ENCODE measurements at places on chromosomes 11 and 22.

GRCh38 chr11:65288706-65289536 lies 25.7 kb upstream of the CDC42EP2 start:
- DNase-seq = no peak

DNA sequence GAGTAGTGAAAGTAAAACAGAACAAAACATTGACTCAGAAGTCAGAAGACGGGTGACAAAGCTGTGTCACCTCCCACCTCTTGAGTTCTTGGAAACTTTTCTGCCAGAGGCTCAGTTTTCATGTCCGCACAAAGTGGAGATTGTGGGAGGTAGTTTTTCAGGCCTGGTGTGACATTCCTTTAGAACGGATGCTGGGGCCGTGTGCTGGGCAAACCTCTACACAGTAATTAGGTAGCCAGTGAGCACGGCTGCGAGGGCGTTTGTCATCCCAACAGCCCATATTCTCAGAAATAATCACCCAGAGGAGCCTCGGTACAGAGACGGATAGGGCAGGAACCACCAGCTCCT lies 1054.4 kb downstream of the TBC1D22A start:
- no peak for DNase-seq

DNA sequence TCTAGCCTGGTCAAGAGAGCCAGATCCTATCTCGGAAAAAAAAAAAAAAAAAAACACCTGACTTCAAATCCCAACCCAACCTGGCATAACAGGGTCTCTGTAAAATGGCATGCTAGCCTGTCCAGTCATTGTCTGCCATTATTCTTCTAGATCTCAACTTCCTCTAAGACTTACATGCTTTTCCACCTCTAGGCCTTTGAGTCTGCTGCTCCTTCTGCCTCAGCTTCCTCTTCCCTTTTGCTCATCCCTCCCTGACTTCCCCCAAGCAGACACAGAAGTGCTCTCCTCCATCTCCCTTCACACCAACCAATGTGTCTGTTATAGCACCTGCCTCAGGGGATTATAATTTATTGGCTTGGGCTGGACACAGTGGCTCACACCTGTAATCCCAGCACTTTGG lies 7.8 kb downstream of the STK33 start:
- DNase-seq = no peak

DNA sequence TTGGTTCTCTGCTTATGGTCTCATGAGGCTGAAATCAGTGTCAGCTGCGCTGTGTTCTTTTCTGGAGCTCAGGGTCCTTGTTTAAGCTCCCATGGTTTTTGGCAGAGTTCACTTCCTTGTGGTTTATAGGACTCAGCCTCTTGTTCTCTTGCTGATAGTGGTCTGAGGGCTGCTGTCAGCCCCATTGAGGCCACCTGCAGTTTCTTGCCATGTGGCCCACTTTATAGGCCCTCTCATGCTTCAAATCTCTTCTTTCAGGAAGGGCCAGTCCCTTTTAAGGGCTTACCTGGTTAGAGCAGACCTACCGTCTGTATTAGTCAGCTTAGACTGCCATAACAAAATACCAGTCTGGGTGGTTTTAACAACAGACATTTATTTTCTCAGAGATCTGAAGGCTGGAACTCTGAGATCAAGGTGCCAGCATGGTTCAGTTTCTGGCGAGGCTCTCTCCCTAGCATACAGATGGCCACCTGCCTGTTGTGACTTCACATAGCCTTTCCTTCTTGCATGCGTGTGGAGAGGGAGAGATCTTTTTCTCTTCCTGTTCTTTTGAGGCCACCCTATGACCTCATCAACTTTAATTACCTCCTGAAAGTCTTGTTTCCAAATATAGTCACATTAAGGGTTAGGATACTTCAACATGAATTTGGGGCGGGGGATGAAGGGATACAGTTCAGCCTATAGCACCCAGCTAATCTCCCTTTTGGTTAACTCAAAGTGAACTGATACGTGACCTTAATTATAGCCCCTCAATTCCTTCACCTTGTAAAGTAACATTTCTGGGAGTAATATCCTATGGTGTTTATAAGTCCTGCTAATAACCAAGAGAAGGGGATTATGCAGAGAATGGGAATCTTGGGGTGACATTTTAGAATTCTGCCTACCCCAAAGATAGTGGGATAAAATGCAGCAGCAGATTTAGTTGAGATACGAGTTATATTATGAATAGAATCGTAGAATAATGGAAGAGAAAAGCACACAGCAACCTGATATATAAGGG lies 131.8 kb downstream of the UVRAG start:
- no peak for DNase-seq

DNA sequence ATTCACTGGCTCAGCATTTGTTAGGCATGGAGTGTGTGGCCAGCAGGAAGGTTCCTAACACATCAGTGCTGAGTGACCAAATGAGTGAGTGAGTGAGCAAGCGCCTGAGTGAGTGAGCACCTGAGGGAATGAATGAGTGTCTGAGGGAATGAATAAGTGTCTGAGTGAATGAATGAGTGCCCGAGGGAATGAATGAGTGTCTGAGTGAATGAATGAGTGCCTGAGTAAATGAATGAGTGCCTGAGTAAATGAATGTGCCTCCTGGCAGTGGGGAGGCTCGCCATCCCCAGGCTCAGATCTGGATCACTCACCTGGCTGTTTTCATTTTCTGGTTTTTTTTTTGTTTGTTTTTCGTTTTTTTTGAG lies 52.1 kb upstream of the TCF20 start:
- no peak for DNase-seq

DNA sequence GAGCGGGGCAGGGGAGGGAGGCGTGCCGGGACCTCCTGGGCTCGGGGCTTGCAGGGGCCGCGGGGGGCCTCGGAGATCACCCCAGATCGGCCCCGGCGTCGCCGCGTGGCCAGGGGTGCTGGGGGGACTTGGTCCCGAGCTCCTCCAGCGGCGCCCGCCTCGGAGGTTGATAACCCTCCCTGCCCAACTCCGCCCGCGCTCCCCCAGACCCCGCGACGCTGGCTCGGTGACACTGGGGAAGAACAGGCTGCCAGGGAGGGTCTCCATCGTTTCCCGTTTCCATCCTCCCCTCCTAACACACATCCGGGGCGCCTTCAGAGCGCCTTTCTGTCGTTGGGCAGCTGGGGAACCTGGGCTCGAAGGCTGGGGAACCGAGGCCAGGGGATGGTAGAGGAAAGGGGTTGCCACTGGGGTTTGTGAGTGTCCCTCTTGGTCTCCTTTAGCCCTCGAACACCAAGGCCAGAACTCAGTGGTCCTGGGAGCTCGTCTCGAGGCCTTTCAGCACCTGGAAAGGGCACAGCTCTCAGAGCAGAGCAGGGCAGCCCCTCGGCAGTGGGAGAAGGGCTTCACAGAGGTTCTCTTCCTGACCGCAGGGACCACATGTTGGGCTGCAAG lies 431 bp downstream of the SLC37A2 start:
- DNase-seq = peak; percentile 79

DNA sequence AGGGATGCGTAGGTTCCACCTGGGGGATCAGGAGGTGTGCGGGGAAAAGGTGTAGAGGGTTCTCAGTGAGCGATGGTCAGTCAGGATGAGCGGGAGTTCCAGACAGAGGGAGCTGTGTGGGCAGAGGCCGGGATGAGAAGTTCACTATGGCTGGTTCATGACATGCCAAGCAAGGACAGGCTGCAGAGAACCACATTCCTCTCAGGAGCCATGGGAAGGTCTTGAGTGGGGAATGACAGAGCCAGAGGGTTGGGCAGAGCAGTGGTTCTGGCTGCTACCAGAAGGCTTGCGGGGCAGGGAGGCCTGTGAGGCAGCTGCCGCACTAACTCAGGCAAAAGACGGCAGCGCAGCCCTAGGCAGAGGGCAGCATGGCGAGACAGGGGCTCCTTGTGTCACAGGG lies 66.1 kb downstream of the SCUBE1 start:
- no peak for DNase-seq

DNA sequence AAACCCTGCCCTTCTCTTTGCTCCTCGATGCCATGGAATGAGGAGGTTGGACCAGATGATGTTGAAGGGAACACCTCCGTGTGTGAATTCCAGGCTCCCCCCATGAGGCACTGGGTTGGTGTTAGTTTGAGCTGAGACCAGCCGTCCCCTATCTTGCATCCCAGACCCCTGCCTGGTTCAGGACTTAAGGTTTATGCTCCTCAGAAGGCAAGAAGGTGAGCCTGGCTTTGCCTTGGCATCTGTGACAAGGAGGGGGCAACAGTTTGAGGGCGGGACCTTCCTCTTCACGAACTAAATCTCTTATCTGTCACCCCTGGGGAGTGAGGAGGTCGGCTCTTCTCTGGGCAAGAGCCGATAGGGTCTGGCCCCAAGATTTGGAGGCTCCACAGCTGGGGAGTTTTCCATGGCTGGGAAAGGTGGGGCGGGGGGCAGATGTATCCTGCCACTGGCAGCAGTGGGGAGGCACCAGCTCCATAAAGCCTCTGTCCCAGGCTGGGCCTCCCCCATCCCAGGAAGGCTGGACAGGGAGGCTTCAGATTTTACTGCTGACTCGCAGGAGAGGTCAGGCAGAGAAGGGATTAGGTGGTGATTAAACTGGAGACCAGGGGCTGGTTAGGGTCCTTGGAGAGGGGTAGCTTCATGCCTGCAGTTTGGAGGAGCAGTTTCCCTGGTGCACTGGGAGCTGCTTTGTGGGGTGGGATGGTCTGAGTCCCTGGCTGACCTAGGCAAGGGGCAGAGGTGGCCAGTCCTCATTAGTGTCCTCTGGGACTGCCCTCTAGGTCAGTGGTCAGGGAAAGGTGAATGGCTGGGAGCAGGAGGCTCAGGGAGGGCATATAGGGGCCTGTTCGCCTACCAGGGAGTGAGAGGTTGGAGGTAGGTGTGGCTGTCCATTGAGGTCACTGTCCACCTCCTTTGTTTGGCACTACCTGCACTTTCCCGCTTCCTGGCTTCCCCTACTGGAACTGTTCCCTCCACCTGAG lies 1.1 kb downstream of the SEC14L2 start:
- DNase-seq = peak; percentile 80

- DNase-seq = no peak
These were observed 50.5 kb downstream of the RBX1 start for GRCh38 chr22:41001722-41002122.

DNA sequence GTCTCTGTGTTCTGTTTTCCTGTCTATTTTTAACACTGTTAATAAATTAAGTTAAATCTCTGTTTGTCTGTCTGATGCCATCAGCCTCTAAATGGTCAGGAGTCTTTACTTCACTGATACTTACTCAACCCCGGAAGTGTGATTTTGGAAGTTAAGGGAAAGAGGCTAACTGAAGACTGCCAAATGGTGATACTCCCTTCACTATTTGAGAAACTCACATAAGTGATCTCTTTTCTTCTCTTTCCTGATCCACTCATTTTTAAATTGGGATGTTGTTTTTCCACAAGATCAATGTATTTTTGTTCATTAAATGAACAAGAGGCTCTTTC lies 389 bp upstream of the CASP12 start:
- DNase-seq = no peak

DNA sequence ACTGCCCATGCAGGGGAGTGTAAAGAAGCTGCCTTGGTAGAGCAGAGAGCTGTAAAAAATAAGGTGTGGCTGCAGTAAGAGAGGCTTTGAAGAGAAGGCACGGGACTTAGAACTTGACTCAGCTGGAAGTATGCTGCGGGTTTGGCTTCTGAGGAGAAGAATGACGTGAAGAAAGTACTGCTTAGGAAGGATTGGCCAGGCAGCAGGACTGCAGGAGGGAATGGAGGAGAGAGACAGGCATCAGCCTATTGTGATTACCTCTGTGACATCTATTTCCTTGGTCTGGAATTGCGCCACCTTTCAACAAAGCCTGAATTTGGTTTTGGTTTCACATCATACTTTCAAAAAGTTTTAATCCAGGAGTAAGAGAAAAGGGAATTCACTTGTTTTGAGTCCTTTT lies 22.5 kb downstream of the PRRG4 start:
- DNase-seq = peak; percentile 80

DNA sequence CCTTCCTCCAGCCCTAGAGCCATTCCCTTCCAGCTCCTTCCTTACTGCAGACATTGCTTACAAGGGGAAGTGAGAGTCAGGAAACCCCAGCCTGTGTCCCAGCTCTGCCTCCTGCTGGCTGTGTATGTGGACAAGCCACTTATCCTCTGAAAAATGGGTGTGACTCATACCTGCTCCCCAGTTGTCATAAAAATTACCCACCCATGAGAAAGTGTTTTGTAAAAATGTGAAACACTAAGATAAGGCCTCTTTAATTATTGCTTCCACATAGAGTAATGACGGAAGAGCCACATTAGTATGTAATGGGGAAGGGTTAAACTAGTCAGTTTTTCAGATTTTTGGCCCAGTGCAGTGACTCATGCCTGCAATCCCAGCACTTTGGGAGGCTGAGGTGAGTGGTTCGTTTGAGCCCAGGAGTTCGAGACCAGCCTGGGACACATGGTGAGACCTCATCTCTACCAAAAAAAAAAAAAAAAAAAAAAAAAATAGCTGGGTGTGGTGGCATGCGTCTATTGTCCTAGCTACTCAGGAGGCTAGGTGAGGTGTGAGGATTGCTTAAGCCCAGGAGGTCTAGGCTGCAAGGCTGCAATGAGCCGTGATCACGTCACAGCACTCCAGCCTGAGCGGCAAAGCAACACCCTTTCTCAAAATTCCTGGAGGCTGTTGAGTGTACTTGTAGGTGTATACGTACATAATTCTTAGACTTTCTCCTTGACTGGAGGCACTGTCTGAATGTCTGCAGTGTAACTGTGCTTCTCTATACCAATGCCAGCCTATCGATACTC lies 84.9 kb downstream of the CTTN start:
- DNase-seq = peak; percentile 97

DNA sequence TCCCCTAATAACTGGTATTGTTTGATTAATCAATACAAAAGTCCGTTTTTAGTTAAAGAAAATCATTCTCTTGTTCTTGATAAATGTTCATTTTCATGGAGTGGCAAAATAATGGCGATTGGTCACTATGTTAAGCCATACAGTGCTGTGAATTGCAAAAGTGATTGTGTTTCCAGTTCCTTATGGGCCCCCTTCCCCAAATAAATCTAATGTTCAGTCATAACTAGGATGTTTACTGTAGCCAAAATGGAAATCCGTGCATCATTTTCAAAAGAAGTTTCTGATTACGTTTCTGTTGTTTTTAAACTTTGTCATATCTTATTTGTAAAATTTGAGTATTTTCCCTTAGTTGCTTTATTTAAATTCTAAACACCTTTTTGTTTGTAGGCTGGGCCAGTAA lies 845 bp downstream of the RBM7 start:
- no peak for DNase-seq

DNA sequence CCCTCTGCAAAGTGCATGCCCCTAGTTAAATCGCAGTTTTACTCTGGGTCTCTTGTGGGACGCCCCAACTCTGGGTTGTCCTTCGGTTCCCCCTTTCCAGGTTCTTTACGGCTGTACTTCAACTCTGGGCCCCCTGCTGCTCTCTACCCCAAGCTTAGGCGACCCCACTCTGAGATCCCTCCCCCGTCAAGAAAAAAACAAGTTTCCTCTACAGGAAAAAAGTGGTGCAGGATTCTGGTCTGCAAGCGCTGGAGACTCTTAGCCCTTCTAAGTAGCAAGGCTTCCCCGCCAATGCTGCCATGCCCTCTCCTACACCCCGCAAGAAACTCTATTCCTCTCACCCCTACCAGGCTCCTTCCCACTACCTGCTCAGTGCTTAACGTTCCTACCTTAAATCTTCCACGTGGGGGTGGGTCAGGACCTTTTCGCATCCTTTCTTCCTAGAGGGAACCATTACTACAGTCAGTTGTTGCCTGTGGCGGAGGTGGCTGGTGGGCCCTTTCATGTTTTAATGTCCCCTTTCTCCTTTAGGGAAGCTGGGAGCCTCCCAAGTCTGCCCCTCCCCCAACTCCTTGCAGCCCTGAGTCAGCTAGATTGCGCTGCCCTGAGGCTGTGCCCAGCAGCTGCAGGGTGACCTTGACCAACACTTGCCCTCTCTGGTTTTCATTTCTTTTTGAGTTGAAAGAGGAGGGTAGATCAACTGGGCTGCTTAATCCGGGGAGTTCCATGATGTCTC lies 1.4 kb downstream of the NEFH start:
- peak; percentile 83 for DNase-seq

- no peak for DNase-seq
These were observed 103.3 kb downstream of the LRRC32 start for GRCh38 chr11:76567261-76567660.

- DNase-seq = no peak
These were observed 162.8 kb upstream of the SNX19 start for GRCh38 chr11:131079036-131079435.

Data from osteoblast (primary cell).